Keratinocyte (primary cell): ENCODE measurements at places on chromosomes 11 and 22.
A peak's percentile ranks its signal among the peaks of the same experiment; 100 is the strongest.

DNA sequence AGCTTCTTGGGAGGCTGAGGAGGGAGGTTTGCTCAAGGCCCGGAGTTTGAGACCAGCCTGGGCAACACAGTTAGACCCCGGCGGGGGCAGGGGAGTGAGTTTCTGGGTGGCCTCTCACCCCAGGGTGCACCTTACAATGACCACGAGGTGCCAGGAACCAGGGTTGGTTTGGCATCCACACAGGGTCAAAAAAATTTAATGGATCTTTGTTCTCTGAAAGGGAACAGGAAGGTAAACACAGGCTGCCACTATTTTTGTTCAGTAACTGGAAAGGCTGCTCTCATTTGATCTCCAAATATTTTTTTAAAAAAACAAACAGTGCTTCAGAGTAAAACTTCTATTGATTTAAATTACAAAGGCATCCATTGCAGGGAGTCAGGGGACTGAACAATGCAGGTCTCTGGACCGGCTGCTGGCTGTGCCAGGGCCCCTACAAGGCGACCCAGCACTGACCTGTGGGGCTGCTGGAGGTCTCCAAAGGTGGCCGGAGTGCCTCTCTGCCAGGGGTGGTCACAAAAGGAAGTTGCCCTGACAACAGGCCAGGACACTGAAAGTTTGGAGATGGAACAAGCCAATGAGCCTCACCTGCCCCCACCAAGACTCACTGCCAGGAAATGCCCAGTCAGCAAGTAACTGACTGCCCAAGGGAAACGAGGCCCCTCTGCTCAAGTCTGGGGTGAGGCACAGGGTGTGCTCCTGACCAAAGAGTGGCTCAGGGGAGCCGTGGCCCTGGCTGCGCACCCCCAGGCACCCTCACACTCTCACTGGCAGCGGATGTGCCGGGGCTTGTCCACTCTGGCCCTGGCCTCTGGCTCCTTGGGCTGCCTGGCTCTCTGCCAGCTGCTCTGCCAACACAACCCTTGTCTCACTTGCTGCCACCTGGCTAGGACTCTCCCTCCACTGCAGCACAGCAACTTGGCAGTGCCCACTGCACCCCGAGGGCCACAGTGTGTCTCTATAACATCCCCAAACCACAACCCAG, 51.8 kb downstream of the ARFGAP3 start:
- DNase-seq, result no peak
- H3K4me1 ChIP-seq, result peaks cover 3% of the 10 kb centered on the region
- H3K27ac ChIP-seq, result no peak overlapping the region
- no peak overlapping the region for H3K4me3 ChIP-seq
- H3K36me3 ChIP-seq, result peaks cover 22% of the 10 kb centered on the region
- H3K27me3 ChIP-seq, result no peaks in the 10 kb centered on the region

DNA sequence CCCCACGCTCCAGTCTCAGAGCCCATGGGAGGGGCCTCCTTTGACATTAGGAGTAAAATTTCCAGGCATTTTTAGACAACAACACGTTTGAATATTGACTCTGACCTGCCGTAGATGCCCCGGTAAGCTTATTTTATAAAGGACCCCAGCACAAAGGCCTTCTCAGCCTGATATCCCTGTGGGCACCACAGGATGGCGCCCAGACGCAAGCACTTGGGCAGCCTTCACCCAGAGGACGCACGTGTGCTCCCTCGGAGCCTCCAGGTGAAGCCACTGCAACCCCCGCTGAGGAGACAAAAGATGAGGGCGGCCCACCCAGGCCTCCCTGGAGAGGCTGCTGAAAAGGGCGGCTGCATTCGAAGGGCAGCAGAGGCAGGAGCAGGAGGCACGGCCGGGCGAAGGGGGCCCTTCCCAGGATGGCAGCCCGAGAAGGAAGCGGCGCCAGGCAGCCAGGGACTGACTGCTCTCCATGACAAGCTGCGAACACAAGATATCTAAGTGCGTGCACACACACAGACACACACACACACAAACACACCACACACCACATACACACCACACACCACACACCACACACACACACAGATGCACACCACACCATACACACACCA, 15.2 kb upstream of the TH start:
- no peaks in the 10 kb centered on the region for H3K36me3 ChIP-seq
- no peak overlapping the region for H3K4me3 ChIP-seq
- peaks cover 14% of the 10 kb centered on the region for H3K4me1 ChIP-seq
- no peak for DNase-seq
- no peaks in the 10 kb centered on the region for H3K27me3 ChIP-seq

- H3K4me1 ChIP-seq, result peaks cover 3% of the 10 kb centered on the region
- H3K36me3 ChIP-seq, result no peaks in the 10 kb centered on the region
- H3K27me3 ChIP-seq, result no peaks in the 10 kb centered on the region
- no peak for DNase-seq
- no peak overlapping the region for H3K4me3 ChIP-seq
- H3K27ac ChIP-seq, result no peak overlapping the region
Measured at GRCh38 chr11:31628111-31628510, 118.5 kb downstream of the ELP4 start.

- no peaks in the 10 kb centered on the region for H3K27me3 ChIP-seq
- no peak overlapping the region for H3K4me3 ChIP-seq
- no peaks in the 10 kb centered on the region for H3K4me1 ChIP-seq
Measured at GRCh38 chr22:36073476-36073875, 44.9 kb upstream of the RBFOX2 start.

DNA sequence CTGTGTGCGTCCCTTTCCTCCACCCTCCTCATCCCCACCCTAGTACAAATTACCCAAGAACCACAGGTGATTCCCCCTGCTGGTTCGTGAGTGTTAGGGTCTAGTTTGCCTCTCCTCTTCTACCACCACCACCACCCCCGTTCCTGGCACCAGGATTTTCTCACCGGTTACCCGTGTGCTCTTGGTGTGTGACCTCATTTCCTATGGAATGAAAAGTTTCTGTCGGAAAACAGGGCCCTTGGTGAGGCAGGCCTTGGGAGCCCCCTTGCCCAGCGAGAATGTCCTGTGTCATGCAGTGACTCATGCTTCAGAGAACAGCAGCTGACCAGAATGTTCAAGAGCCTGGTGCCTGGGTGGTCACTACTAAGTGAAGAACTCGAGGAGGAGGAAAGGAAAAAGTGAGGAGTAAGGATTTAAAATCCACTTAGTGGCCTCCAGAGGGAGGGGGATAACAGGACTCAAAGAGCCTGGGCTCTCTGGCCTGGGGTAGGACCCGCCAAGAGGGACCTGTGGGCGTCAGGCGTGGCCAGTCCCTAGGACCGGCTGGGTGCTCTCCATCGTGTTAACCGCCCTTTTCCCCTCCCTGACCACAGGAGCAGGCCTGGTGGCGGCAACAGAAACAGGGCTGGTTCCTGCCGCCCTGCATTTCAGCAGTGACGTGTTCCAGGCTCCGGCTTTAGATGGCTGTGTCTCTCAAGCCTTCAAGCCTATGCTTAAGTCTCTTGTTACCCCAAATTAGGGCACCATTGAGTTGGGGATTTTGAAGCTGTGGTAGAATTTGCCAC, 30.2 kb downstream of the C22orf31 start:
- H3K27ac ChIP-seq, result peak overlapping the region; percentile 57
- no peak overlapping the region for H3K4me3 ChIP-seq
- peaks cover 25% of the 10 kb centered on the region for H3K4me1 ChIP-seq
- no peaks in the 10 kb centered on the region for H3K27me3 ChIP-seq
- no peaks in the 10 kb centered on the region for H3K36me3 ChIP-seq

- no peak overlapping the region for H3K4me3 ChIP-seq
- no peak for DNase-seq
- no peak overlapping the region for H3K27ac ChIP-seq
- peaks cover 30% of the 10 kb centered on the region for H3K4me1 ChIP-seq
- H3K36me3 ChIP-seq, result no peaks in the 10 kb centered on the region
- H3K27me3 ChIP-seq, result no peaks in the 10 kb centered on the region
Measured at GRCh38 chr11:10602366-10602765, 33.9 kb upstream of the LYVE1 start.

DNA sequence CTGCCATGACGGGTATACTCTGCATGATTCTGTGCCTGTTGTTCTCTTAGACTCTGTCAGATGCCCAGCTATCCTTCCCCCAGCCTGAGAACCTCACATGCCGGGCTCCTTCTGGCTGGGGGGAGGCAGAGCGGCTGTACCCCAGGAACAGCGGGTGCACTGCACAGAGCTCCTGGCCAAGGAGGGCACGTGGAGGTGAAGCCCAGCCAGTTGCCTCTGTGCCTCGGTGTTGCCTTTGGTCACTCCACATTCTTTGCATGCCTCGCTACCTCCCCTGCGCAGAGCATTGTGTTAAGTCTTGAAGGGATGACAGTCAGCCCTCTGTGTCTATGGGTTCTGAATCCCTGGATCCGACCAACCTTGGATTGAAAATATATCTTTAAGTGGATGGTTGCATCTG, 77.7 kb downstream of the FEZ1 start:
- DNase-seq, result no peak
- H3K36me3 ChIP-seq, result no peaks in the 10 kb centered on the region
- no peaks in the 10 kb centered on the region for H3K4me1 ChIP-seq
- H3K27me3 ChIP-seq, result peaks cover 3% of the 10 kb centered on the region

- H3K27ac ChIP-seq, result no peak overlapping the region
- no peak for DNase-seq
- no peaks in the 10 kb centered on the region for H3K27me3 ChIP-seq
- H3K36me3 ChIP-seq, result no peaks in the 10 kb centered on the region
Measured at GRCh38 chr11:35330931-35331330, 88.4 kb downstream of the SLC1A2 start.

- no peak for DNase-seq
- H3K4me3 ChIP-seq, result no peak overlapping the region
- no peak overlapping the region for H3K27ac ChIP-seq
Measured at GRCh38 chr11:118442301-118442700, 6.0 kb downstream of the KMT2A start.

- H3K4me3 ChIP-seq, result peak overlapping the region; percentile 90
- no peaks in the 10 kb centered on the region for H3K27me3 ChIP-seq
- H3K4me1 ChIP-seq, result peaks cover 25% of the 10 kb centered on the region
- H3K27ac ChIP-seq, result peak overlapping the region; percentile 80
Measured at GRCh38 chr22:37675930-37676735, 697 bp downstream of the LGALS1 start.

- no peak for DNase-seq
- H3K4me1 ChIP-seq, result no peaks in the 10 kb centered on the region
- H3K27me3 ChIP-seq, result peaks cover 4% of the 10 kb centered on the region
- H3K4me3 ChIP-seq, result no peak overlapping the region
Measured at GRCh38 chr11:30919389-30920152, 333.4 kb upstream of the MPPED2 start.

- H3K27ac ChIP-seq, result no peak overlapping the region
- no peak overlapping the region for H3K4me3 ChIP-seq
- DNase-seq, result no peak
- H3K36me3 ChIP-seq, result peaks cover 17% of the 10 kb centered on the region
- no peaks in the 10 kb centered on the region for H3K27me3 ChIP-seq
Measured at GRCh38 chr11:12807621-12808020, 133.4 kb downstream of the TEAD1 start.
